ENCODE measurements at places on chromosomes 16 and 17.

DNA sequence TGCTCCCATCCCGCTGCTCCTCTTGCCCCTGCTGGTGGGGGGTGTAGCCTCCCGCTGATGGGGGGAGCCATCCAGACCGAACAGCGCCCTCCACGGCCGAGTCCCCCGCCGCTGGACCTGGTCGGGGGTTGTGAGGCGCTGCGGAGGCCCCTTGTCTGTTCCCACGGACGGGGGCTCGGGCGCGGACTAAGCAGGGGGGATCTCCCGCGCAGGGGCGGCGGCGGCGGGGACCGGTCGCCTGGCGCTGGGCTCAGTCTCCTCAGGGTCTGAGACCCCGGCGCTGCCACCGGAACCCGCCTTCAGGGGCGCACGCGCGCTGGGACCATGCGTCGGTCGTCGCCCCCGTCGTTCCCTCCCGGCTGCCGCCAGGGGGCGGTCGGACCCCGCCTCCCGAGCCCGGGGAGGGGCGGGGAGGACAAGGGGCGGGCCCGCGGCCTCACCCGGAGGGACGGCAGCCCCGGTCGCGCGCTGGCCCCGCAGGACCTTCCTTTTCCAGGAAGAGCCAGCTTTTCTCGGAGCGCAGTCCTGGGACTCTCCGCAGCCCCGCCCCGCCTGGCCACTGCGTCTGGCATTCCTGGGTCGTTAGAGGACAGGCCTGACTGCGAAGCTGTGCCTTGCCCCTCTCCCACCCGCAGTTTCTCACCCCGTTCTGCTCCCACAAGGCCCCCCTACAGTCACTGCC, 6.3 kb upstream of the IL32 start:
- DNase-seq = peak; percentile 30

GRCh38 chr17:65552214-65552613, 9.2 kb downstream of the AXIN2 start:
- no peak for DNase-seq

GRCh38 chr17:68452724-68453290, 4.5 kb downstream of the WIPI1 start:
- DNase-seq = no peak

- DNase-seq = no peak
These were observed 159.9 kb upstream of the EEF2KMT start for GRCh38 chr16:5257462-5257861.

- DNase-seq = no peak
These were observed 73.3 kb downstream of the RBBP6 start for GRCh38 chr16:24612656-24613055.

DNA sequence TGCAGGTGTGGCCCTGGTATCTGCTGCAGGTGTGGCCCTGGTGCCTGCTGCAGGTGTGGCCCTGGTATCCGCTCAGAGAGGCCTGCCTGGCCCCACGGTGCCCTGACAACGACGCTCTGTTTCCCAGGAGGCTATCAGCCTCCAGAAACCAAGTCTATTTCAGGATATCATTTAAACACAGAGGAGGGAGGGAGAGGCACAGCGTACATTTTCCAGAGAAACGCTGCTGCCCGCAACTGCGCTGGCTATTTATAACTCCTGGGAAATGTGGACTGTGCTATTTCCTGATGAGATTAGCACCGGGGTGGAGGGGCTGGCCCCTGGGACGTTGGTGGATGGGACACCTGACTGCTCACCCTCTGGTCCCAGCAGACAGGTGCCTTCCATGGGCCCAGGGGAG, 22.5 kb downstream of the TIMM22 start:
- no peak for DNase-seq

- DNase-seq = no peak
These were observed 2.6 kb upstream of the CHAD start for GRCh38 chr17:50471009-50471905.

DNA sequence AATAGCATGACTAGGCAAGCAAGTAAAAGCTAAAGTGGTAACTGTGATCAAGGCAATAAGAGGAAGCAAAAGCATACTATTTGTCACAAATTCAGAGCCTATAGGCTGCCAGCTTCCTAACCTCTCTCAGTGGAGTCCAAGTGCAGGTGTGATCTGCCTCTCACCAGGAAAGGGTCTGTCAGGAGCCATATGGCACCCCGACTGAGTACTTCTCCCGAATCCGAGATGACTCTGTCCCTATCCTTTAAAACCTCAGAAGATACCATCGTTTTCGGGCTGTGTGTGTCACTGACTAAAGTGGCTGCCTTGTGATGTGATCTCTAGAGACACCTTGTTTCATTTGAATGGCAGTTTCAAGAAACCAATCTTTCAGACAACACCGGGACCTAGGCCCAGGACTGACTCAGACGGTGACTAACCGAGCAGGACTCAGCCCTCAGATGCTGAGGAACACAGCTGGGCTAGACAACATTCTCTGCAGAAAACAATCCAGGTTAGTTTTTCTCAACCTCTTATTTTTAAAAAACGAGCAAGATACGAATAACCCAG, 63.6 kb downstream of the SMG6 start:
- peak; percentile 74 for DNase-seq

All from pulmonary artery endothelial cell (primary cell).